ENCODE measurements at places on chromosomes 3 and 15.

- no peak for DNase-seq
These were observed 59.3 kb downstream of the NR1D2 start for GRCh38 chr3:24004171-24004938.

DNA sequence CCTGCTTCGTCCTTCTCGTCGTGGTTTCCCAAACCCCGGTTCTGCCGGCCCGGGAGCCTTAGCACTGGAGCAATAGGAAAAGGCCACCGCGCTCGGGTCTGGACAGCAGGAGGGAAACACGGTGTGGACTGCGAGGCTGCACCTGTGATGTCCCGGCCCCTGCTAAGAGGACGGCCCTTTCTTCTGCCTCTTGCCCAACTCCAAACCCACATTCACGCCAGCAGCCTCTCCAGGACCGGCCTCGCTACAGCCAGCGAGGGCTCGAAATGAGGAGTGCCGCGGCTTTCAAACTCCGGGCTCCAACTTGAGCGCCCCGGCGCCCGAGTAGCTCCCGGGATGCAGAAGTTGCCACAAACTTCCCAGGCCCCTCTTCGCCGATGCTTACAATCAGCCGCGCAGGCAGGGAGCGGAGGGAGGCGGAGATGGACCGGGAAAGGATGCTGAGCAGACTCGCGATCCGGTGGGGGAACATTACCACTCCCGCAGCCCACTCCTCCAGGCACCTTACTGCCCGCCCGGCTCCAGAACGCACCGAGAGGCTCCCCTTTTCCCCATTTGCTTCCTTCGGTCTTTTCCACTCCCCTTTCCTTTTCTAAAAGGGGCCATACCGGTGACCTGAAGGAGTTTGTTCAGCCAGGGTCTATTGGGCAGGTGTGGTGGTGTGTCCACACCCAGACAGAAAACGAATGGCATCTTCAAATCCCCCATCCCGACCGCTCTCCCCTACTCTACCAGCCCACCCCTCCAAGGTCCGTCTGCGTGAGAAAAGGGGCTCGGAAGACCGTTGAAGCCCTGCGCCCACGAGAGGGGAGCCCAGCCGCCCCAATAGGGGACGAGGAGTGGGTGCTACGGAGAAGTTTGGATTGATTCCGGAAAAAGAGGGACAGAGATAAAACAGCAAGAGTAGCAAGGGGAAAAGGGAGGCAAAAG is 18.8 kb upstream of the SATB1 start:
- no peak for DNase-seq

- peak; percentile 72 for DNase-seq
These were observed 48.0 kb downstream of the B3GNT5 start for GRCh38 chr3:183300996-183301562.

- DNase-seq: no peak
These were observed 202.0 kb upstream of the VEPH1 start for GRCh38 chr3:157705258-157705657.

- no peak for DNase-seq
These were observed 39.9 kb upstream of the SLC9A9 start for GRCh38 chr3:143888166-143888565.

DNA sequence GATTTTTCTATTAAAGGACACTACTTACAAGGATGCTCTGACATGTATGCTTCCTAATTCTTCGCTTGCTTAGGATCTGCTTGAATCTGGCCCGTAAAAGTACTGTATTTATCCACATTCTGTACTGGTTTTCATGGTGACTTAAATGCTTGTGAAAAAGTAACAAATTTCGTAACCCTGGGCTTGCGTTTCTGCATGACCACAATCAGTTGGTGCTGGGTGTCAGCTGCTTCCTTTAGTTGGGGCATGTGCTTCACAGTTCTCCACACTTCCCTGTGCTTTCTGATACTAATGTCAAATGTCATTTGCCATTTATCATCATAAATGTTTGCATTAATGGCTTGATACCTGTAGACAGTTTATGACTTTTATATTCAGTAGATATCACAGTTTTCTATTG is 218.4 kb upstream of the MLF1 start:
- peak; percentile 39 for DNase-seq

DNA sequence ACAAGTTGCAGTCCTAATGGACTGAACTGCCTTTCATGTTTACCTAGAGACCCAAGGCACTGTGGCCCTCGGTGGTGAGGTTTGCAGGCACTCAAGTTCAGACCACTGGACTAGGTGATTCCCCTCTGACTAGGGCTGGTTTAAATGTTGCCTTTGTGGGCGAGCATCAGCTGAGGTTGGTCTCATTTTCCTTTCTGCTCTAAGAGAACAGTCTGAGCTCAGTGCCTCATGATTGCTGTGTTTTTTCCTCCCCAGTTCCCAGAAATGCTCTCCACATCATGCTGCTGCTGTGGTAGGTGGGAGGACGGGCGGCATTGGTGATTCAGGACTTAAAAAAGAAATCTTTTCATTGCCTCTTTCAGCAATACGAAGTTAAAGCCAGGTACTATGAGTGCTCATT is 237.2 kb downstream of the MBNL1 start:
- no peak for DNase-seq

- no peak for DNase-seq
These were observed 179.5 kb upstream of the NSMCE3 start for GRCh38 chr15:29449136-29449535.

DNA sequence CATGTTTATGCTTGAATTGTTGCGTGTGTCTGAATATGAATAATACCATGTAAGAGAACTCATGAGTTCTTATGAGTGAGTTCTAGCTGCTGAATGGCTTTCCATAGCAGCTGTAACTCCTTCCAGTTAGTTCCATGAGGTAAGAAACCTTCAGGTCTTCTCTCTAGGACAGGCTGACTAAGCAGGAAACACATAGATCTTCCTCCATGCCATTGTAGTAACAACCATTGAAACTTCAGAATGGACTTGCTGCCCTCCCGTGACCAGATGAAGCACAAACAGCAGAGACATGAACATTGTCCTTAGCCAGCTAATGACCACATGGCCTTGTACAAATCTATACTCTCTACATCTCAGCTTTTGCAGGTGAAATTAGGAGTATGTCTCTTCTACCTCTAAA is 200.0 kb downstream of the ZNF385D start:
- DNase-seq: no peak

DNA sequence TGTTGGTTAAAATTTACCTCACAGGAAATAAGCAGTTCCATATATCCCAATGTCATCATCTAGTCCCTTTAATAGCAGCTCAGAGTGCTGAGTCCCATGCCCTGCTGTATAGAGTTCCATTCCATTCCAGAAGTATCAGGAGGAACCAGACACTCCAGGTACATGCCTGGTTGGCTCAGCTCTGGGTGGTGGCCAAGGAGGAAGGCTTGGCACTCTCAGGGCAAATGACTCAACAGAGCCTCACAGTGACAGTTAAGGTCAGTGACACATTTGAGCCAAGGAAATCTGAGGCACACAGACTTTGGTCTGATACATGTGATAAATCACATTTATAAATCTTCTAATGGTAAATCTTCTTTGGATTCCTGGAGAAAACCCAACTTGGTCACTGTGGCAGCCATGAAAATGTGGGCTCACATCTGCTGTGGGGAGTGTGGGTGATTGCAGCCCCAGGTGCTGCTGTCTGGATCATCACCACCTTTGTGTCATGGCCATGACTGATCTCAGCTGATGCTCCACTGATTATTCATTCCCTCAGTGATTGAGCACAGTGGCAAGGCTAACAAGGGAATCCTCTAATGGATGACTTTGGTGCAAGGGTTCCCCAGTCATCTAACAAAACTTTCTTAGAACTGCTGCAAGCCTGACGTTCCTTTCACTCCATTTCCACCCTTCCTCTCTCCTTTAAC is 9.3 kb downstream of the HHLA2 start:
- no peak for DNase-seq

DNA sequence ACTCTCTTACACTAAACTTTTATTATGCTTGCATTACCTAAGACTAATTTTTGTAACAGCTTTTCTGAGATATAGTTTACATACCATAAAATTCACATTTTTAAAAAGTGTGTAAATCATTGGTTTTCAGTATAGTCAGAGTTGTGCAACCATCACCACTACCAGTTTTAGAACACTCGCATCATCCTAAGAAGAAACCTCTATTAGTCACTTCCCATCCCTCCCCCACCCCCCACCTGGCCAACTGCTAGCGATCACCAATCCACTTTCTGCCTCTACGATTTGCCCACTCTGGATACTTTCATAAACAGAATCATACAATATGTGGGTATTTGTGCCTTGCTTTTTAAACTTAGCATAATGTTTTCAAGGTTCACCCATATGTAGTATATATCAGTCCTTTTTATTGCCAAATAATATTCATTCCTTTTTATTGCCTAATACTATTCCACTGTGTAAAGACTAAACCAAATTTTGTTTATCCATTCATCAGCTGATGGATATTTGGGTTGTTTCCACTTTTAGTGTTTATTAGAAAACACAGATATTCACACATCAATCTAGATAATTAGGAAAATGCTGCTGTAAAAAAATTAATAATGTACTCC is 23.0 kb downstream of the UBP1 start:
- peak; percentile 59 for DNase-seq

GRCh38 chr3:138908846-138909245 is 38.1 kb downstream of the FOXL2 start:
- DNase-seq: no peak

DNA sequence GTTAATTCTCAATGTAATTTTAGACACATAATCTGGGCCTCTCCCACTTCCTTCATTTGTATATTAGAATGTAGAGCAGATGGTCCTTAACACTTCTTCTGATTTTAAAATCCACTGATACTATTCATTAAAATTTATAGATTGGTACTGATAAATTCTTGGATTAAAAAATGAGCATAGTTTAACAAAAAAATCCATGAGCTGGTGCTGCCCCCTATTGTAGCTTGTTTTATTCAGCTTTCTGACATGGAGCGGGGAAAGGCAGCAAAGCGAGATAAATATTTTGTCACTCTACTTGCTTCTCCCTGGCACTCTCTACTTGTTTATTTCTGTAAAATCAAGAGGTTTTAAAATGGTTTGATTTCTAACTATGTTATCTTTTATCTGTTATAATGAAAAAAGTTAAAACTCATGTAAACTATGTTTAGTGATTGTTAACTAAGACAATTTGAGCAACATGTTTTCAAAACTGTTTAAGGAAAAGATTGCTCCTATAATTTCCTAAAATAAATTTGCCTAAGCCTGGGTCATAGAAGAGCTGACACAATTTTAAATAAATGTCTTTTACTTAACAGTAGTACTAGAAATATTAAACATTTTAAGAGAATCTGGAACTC is 26.5 kb upstream of the PLOD2 start:
- peak; percentile 48 for DNase-seq

- DNase-seq: no peak
These were observed 9.0 kb downstream of the FGD5 start for GRCh38 chr3:14827776-14828175.

- DNase-seq: peak; percentile 99
These were observed 1.3 kb upstream of the TWF2 start for GRCh38 chr3:52240059-52240885.

- DNase-seq: no peak
These were observed 92.9 kb upstream of the TNIK start for GRCh38 chr3:171553086-171553485.

- DNase-seq: no peak
These were observed 376.3 kb downstream of the GAP43 start for GRCh38 chr3:115999613-116000012.

DNA sequence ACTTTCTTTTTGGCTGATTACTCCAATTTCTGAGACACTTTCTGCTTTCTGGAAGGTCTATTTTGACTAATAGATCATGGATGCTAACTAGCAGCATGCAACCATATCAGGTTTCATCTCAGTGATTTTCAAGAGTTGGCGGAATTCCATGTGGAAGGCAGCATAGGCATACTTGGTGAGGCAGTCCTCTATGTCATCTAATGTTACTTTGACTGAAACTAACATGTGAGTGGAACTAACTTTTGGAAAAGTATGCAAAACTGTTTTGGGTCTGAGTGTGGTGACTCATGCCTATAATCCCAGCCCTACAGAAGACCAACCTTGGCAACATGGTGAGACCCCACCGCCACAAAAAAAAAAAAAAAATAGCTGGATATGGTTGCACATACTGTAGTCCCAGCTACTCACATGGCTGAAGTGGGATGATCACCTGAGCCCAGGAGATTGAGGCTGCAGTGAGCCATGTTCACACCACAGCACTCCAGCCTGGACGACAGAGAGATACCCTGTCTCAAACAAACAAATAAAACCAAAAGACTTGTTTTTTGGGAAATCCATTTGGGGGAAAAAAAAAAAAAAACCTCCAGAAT is 1033.7 kb downstream of the ROBO1 start:
- DNase-seq: peak; percentile 31

DNA sequence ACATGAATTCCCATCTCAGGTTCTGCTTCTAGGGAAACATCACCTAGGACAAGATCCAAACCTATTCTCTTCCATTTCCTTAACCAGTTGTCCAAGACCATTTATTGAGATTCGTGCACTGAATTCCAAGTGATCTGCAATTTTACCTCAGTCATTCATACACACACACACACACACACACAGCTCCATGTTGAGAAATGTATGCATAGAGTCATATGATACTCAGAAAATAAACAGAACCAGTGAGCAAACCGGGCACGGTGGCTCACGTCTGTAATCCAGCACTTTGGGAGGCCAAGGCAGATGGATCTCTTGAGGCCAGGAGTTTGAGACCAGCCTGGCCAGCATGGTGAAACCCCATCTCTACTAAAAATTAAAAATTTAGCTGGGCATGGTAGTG is 6.1 kb upstream of the KPNA1 start:
- no peak for DNase-seq

GRCh38 chr3:22937536-22937935 is 265.6 kb upstream of the UBE2E2 start:
- peak; percentile 40 for DNase-seq

- no peak for DNase-seq
These were observed 511.3 kb downstream of the EDEM1 start for GRCh38 chr3:5698851-5699250.

DNA sequence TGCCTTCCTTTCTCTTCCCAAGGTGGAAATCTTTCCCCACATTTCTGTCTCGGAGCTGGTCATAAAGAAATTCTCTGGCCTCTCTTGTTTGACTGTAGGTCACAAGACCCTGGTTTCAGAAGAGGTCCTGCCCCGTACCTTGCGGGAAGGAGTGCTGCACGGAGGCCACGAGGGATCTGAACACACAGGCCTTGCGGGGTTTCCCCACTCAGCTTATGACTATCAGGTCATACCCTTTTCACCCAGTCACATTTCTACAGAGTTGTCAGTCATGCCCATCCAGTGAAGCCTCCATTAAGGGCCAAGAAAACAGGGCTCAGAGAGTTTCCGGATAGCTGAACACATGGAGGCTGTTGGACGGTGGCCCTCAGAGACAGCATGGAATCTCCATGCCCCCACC is 54.7 kb upstream of the ATP13A3 start:
- no peak for DNase-seq

DNA sequence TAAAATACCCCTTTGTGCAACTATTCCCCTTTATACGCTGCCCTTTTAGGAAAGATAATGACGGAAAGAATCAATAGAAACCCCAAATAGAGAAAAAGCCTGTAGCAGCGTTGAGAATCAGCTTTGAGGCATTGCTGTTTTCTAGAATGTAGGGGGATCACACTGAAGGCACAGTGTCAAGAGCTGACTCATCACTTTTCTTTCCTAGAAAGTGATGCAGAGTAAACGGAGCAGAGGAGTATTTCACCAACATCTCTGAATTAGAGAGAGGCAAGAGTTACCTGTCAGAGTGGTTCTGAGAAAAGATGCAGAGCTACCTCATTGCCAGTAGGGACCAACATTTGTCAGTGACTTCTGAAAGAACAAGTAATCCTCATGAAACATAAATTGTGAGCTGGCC is 269.8 kb upstream of the TMC3 start:
- no peak for DNase-seq

All from fibroblast of villous mesenchyme (primary cell).